Amniotic stem cell (primary cell): ENCODE measurements at places on chromosomes 5 and 9.

GRCh38 chr5:181235689-181236366 is 7.9 kb downstream of the RACK1 start:
- DNase-seq, result no peak

DNA sequence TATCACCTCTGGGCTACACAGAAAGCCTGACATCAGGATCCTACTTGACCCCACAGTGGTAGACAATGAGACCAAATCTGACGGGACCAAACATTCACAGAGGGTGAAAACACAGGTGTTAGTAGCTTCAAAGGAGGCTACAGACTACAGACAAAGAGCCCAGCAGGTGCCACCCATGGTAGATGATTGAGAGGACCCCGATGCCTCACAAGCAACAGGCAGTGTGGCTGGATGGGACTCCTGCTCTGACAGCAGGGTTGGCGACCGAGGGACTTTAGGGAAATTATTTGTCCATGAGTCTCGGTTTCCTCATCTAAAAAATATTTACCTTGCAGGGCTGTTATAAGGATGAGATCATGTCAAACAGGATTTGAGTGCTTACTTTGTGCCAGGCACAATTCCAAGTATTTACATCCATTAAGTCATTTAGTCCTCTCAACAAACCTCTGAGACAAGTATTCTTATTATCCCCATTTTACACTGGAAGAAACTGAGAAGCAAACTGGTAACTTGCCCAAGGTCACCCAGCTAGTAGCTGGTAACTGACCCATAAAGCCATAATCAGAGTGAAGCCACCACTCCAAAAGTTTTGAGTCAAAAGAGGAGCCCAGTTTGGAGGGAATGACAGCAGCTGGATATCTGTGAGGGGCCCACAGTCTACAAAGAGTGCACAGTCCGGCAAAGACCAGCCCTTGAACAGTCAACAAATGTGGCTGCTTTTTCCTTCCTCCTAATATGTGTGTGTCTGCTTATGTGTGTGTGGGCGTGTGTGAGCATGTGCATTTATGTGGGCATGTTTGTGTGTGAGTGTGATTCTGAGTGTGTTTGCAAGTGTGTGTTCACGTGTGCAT is 502.0 kb downstream of the BNC2 start:
- DNase-seq, result no peak

- DNase-seq, result no peak
Measured at GRCh38 chr5:150757087-150757649, 1.6 kb downstream of the DCTN4 start.

DNA sequence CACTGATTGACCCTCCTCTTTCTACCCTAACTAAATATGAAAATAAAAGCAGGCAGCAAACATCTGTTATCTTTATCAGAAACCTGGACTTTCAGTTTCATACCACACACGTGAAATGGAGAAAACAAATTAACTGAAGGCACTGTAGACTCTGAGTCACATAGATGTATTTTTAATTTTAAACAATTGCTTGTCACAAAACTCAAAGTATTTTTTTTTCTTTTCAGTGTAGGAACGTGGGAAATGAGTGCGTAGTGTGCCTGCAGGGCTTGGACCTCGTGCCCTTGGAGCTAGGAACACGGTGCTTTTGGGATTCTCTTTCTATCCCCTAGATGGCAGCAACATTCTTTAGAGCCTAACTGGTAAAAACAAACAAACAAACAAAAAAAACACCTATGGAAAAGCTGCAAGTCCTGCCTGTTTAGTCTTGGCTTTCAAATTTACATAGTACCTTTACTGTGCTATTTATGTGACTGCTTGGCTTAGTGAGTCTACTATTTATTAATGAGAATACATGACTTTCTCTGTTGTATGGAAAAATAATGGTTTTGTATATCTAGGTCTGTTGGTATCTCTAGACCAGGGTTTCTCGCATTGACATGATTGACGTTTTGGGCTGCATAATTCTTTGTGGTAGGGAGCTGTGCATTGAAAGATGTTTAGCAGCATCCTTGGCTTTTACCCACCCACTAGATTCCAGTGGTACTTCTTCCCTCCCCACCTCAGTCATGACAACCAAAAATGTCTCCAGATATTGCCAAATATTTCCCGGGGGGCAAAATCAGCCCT is 16.8 kb upstream of the ACTBL2 start:
- peak; percentile 39 for DNase-seq

GRCh38 chr9:89779405-89780203 is 174.8 kb downstream of the GADD45G start:
- DNase-seq, result no peak

DNA sequence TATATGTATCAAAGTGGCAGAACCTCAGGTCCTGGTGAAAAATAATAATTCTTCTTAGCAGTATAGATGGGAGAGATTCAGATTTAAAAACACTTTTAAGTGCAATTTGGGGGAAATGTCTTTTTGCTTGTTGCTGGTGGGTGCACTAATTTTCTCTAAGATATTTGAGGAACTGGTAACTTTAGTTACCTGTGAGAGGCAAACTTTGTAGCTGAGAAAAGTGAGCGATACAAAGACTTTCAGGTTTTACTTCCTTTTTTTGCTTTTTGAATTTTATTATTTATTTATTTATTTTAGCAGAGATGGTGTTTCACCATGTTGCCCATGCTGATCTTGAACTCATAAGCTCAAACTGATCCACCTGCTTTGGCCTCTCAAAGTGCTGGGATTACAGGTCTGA is 303.1 kb upstream of the PTGER4 start:
- DNase-seq, result no peak

DNA sequence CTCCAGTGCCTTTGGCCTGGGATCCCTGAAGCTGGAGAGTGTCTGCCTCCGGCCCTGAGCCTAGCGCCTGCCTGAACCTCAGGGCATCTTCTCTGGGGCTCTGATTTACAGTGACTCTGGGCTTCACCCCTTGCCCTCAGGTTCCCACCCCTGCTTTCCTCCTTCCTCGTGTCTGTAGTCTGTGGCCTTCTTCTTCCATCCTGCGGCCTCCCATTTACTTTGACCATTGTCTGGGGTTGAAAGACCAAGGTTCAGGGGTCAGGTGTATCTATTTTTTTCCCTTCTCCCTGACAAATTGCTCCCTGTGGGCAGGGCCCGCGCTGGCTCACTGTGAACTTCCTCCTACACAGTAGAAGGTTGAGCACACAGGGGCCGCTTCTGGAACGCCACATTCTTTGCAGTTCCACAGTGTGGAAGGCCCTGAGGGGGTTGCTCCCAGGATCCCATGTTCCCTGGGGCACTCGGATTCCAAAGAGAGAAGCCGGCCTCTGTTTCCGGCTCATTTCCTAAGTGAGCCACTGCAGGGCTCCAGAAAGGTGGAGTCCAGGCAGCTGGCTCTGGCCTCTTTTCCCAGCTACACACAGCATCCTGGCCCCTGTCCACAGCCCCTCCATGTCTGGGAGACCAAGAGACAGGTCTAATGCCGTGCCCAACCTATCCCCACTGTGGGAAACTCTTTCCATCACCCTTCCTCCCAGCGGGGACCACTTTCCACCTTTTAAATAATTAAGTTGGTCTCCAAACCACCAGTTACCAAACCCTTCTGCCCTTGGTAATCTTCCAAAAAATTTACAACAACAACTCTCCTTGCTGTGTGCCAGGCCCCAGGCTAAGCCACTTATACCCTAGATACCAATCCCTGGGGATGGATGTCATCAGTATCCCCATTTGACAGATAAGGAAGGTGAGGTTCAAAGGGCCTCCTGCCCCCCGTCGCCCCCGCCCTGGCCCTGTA is 140.3 kb upstream of the IER5L start:
- no peak for DNase-seq

DNA sequence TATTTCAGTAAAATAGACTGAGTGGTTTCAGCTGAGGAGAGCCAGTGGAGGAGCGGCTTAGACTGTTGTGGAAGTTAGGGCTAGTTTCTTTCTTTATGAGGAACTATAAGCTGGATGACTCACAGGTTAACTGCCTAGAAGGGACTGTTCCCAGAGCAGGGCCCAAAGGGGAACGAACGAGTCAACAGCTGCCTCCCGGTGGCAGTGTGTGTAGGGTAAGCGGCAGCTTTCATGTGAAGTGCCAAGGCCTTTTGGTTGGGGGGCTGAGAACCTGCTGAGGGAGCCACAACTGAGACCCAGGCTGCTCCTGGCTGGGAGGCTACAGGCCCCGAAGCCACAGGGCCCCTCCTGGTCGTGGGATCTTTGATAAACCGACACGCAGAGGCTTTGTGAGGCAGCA is 7.0 kb downstream of the SQSTM1 start:
- no peak for DNase-seq

DNA sequence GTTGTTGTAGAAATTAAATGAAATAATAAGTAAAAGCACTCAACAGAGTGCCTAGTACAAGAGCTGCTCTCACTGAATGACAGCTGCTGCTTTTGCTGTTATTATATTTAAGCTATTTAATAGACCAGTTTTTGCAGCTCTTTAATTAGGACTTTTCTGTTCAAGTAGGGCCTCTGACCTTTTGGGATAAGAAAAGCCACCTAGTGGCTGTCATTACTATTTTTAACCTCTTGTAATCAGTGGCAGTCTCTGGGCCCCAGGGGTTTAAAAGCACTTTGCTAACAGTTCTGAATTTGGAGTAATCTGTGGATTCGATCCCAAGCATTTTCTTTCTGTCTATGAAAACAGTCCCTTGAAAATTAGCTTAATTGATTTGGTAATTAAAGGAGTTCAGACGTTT is 121.1 kb downstream of the NUDT12 start:
- DNase-seq, result no peak

- no peak for DNase-seq
Measured at GRCh38 chr5:91272858-91273257, 110.3 kb downstream of the ARRDC3 start.
